ENCODE measurements at places on chromosomes 12 and 14.

- DNase-seq = no peak
Observed at GRCh38 chr12:13591488-13591887, 389.9 kb downstream of the GRIN2B start.

GRCh38 chr14:44352201-44352600 is 154.9 kb downstream of the FSCB start:
- DNase-seq = no peak

GRCh38 chr12:89568484-89568883 is 42.6 kb upstream of the POC1B start:
- DNase-seq = no peak

- no peak for DNase-seq
Observed at GRCh38 chr14:101884934-101885576, 79.3 kb upstream of the DYNC1H1 start.

DNA sequence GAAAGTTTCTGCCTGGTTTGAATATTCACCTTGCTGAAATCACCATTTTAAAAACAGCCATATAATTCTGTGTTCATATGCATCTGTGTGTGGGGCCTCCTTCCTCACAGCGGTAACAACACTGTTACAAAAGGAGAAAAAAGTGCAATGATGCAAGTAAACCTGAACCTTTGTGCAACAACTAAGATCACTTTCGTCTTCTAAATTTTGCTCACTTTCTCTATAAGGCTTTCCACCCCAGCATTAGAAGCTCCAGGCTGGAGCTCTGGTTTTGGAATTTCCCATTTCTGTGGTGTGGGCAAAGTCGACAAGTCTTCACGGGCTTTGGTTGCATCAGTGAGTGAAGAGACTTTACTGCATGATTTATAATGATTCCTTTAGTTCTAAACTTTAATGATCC is 18.4 kb downstream of the FGD6 start:
- DNase-seq = no peak

- DNase-seq = no peak
Observed at GRCh38 chr12:108693751-108694150, 37.6 kb downstream of the CORO1C start.

- no peak for DNase-seq
Observed at GRCh38 chr12:19223695-19224094, 94.2 kb downstream of the PLEKHA5 start.

DNA sequence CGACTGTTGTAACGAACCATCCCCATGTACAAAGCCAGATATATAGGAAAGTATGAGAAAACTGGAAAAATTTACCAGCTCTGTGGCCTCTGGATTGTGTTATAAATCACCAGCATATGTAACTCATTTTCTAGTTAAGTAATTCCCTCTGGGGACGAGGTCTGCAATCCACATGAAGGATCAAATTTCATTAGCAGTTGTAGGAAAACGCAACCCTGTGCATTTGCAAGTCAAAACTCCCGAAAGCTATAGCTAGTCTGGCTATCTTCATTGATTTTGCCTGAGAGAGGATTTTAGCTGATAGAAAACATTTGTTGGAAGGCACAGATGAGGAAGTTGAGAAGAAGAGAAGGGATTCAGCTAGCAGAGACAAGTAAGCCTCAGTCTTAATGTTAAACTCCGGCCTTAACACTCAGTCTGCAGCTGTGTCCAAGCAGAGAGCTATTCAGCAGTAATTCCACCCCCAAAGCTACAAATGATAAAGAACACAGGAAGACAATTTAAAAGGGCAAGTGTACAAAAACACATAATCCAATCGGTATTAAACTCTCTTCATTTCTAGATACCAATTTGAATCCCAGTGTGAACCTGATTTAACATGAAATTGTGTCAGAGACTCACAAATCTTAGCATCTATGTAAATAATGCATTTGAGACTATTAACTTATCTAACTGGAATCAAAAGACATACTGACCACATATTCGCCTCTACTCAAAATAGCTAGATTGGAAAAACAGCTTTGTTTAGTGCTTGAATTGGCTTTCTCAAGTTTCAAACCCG is 54.2 kb upstream of the CERS5 start:
- peak; percentile 93 for DNase-seq

All from NCI-H2171 treated with DMSO at 0.1 percent for 48 hours (cell line).